ENCODE measurements at places on chromosomes 2 and 18.

- DNase-seq, result no peak
Measured at GRCh38 chr2:15613736-15614429, 22.2 kb downstream of the DDX1 start.

- DNase-seq, result no peak
Measured at GRCh38 chr2:85997017-85997970, 108.4 kb downstream of the POLR1A start.

GRCh38 chr2:134455426-134455825 lies 201.6 kb downstream of the MGAT5 start:
- no peak for DNase-seq

DNA sequence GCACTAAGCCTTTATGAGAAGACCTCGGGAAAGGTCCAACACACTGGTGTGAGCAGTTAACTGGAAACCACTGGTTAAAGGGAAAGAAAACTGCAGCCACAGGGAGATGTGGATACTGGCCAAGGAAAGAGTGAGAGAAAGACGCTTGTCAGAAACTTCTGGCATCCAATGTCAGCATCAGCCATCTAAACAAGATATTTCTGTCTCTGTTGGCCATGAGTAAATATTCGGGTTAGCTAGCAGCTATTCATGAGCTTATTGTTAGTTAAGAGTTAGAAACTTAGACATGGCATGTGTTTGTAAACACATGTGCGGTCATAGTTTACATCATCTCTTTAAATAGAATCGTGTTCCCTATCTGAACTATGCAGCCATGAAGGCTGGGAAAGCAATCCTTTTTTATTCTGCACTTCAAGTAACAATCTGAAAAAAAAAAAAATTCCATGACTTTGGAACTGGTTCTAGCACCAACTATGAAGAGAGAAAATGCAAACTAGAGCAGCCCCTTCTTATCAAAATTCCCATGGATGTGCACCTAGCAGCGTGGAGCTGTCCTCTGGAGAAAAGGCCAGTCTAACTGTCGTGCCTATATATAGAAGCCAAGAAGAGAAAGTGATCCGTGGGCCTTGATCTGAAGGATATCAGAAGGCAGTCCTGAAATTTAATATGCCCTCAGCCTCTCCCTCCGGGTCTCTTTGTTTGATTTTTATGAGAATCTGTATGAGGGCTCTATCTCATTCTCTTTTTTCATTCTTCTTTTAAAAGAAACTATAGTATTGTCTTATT lies 84.0 kb upstream of the RFX8 start:
- no peak for DNase-seq

DNA sequence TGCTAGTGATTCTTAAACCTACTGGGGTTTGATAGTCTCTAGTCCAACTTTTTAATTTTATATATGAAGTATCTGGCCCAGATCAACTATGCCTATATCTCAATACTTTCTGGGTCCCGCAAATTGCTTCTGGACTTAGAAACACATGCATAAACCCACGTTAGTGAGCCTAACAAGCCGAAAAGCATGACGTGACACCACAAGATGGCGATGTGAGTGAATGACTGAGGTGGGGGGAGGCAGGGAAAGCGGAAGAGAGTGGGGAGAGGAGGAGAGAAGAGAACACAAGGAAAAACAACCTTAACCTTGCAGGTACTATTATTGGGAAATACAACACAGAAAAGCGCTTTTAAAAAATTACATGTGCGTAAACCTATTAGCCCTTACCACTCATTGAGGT lies 13.8 kb downstream of the PDIA6 start:
- peak; percentile 50 for DNase-seq

DNA sequence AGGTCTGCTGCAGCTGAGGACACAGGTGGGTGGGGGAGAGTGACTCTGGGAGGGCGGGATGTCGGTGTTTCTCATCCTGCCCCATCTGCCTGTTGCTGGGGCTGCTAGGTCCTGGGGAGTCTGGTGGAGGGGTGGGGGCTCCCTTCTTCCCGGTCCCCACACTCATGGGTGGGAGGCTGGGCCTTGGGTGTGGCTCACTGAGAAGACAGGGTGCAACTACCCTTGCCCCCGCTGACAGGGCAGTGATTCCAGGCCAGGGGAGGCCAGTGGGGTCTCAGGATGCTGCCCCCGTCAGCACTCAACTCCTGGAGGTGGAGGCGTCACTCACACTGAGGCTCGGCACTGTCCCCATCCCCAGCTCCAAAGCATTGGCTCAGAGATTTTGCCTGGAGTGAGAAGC lies 7.7 kb upstream of the NFATC1 start:
- DNase-seq, result no peak

DNA sequence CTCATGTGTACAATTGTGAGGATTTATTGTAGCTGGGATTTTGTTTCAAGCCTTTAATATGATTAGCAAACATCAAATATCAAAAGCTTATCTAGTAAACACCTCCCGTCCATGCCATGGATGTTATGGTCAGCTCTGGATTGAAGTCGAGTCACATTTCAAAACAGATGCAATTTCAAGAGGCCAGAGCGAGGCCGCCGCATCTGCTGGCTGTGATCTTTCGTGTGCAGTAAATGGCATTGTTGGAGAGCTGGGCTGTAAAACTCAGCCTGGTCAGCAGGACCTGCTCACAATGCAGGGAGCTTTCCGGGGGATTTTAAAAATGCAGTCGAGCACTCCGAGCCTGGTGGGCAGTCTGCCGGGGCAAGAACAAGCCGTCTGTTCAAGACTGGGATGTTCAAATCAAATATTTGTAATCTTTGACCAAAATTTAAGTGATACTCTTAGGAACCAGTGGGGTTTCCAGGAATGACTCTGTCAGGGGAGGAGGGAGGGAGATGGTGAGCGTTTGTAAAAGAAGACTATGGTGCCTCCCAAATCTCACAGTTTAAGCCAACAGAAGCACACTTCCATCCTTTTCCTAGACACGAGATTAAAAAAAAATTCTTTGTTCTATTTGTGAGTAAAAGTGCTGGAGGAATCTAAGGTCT lies 97.6 kb downstream of the MYCN start:
- no peak for DNase-seq

GRCh38 chr18:70382017-70382416 lies 93.2 kb downstream of the SOCS6 start:
- DNase-seq, result no peak

DNA sequence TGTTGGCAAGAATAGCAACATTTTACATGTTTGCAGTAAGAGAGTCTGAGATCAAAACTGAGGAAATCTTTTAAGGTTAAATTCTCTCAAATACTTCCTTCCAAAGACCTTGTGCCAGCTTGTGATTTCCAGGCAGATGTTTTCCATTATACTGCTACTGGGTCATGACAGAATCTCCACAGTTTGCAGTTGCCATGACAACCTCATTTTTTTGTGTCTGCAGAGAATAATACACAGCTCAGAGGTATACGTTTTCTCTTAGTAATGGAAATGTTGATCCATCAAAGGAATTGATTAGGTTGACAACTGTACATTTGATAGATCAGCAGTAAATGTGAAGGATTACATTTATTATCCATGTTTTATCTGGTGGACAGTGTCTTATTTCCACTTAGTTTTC lies 29.1 kb upstream of the CSRNP3 start:
- DNase-seq, result no peak

DNA sequence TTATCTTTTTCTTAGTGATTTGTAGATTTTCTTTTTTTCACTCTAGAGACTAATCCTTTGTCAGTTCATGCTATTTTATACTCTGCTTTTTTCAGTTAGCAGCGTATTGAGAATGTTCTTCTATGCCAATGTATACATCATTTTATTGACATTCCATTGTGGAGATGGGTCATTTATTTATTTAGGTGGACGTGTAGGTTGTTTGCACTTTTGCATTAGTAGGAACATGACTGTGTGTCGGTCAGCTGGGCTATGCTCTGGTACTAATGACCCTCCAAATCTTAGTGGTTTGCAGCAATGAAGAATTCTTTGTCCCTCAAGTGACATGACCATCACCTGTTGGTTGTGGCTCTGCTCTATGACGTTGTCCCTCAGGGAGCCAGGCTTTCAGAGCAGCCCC lies 33.6 kb downstream of the HPCAL1 start:
- DNase-seq, result no peak

DNA sequence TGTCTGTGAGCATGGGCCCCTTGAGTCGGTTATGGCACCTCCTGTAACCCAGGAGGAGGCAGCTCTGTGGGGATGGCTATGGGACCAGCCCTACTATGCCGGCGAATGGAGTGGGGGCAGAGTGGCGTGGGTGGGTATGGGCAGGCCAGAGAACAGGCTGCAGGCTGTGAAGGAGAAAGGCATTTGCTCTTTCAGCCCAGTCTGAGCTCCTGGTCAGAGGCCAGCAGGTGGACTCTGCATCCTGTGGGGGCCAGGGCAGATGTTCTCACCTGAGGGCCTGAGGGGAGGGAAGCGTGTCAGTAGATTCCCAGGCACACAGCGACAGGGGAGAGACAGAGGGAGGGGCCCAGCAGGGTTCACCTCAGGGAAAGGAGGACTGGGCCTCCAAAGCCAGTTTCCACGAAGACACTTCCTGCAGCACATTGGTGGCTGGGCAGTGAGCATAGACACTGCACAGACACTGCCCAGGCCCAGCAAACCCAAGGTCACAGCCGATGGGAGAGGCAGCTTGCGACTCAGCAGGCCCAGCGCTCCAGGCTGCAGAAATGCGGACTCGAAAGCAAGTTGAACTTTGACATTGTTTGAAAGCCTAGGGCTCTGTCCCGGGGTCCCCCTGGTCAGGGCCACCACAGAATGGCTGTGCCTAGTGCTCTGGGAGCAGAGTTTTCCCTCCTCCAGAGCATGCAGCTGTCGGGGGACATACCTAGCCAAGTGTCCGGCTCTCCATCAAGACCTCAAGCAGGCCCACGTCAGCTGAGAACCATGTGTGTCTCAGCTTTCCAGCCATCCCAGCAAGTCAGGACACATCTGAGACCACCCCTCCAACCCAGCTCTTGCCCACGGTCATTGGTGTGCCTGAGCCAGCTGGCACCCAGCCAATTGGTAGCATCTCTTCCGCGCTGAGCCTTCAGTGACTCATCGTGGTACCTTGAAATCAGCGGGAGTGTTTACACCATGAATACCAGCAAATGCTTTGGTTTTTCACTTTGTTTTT lies 53.8 kb downstream of the TGOLN2 start:
- DNase-seq, result no peak

- no peak for DNase-seq
Measured at GRCh38 chr18:23122334-23123229, 12.7 kb upstream of the CABLES1 start.

GRCh38 chr18:34943587-34943986 lies 97.6 kb upstream of the MAPRE2 start:
- DNase-seq, result no peak

DNA sequence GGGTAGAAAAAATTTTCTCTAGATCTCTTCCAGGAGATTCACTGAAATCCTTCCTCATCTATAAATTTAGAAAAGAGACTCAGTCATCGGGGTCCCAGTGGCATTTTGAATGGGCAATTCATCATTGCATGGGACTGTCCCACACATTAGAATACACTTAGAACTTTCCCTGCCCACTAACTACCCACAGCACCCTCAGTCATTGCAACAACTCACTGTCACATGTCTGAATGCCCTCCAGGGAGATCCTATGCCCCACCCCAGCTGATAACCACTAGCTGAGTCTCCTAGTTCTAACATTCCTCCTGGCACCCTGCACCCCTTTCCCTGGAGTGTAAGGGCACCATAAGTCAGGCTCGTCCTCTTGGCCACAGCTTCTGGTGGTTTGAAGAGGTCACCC lies 89.6 kb downstream of the INSIG2 start:
- no peak for DNase-seq

GRCh38 chr18:68445668-68446426 lies 269.1 kb downstream of the TMX3 start:
- DNase-seq, result no peak

DNA sequence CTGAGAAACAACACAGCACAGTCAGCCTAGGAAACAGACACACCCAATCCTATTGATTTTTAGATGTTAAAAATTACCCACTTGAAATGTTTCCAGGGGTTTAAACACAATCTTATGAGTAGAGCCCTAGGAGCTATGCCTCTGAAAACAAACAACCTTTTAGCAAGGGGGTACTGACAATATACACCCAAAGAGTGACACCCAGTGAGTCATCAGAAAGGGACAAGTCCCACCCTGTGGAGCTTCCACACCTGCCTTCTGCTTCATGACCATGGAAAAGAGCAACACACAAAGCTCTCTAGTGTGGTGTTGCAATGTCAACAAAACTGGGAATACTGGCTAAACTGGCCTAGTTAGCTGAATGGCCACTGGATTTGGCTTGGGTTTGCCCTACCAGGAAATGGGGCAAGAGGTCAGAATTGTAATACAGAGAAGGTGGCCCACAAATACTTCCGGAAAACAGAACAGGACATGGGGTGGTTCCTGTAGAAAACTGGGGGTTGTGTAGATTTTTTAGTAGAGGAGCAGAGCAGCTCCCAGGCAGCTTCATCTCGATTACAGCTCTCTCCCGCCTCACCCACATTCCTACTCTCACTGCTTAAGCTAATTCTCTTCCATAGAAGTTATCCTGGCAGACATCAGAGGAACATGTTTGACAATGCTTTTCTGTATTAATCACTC lies 98.2 kb downstream of the GAREM1 start:
- no peak for DNase-seq

- DNase-seq, result no peak
Measured at GRCh38 chr18:56569416-56569815, 69.0 kb downstream of the TXNL1 start.

- DNase-seq, result no peak
Measured at GRCh38 chr2:201233812-201234662, 26.3 kb upstream of the CASP8 start.
